Activated T-helper 9 cell treated with anti-CD3 and anti-CD28 coated beads, Interleukin-2, amount 50 U/mL, for 16 hours (primary cell): ENCODE measurements at places on chromosomes 12 and 14.
A peak's percentile ranks its signal among the peaks of the same experiment; 100 is the strongest.

GRCh38 chr12:130700492-130701401 is 15.4 kb downstream of the RIMBP2 start:
- DNase-seq, result no peak

GRCh38 chr14:74647678-74648461 is 35.8 kb upstream of the LTBP2 start:
- DNase-seq, result no peak

- DNase-seq, result no peak
These were observed 5.4 kb upstream of the NT5DC3 start for GRCh38 chr12:103846415-103846814.

DNA sequence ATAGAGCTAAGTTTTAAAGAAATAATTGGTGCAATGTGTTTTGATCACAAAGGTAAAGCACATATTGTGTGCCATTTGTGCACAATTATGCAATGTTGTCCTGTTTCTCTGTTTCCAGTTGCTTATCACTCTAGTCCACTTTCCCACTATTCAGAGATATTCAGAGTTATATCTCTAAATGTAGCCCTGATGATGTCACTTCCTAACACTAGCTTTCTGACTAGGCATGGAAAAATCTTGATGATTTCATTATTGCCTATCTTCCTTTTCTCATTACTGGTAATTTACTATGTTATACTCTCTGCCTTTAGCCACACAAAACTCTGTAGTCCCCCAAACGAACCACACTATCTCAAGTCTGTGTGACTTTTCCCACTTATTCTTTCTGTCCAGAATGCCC is 221.2 kb downstream of the TRHDE start:
- DNase-seq, result no peak

DNA sequence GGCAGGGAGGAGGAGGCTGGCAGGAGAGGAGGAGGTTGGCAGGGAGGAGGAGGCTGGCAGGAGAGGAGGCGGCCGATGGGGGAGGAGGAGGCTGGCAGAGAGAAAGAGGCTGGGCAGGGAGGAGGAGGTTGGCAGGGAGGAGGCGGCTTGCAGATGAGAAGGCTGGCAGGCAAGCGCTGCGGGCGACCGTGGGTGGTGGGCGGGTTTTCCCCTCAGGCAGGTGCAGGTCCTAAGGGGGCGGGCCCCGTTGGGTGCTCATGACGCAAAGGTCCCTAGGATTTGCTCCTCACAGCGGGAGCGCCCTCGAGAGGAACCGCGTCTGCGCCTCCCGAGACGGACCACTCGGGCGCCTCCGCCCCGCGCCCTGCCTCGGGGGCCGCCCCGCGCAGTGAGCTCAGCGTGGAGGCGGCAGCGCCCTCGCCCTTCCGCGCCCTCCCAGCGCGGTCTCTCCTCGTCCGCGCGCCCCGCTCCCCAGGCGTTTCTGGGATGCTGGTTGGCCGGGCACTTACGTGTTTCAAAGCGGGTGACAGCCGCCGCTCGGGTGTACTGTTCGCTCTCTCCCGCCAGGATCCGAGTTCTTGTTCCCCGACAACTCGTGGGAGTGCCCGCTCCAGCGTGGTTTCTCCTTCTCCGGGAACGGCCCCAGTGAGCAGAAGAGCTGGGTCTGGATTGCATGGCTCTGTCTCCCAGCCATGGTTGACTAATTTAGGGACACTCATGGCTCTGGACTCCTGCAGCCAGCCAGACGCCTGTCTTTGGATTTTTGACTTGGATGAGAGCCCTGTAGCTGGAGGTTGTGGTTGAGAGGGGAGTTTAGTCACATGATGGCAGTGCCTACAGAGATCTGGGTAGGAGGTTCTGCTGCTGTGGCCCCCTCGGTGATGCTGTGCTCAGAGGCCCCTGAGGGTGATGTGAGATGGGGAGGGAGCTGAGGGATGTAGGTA is 64.1 kb upstream of the PPP4R3A start:
- DNase-seq, result peak; percentile 75

GRCh38 chr14:24254630-24255392 is 8.2 kb downstream of the TGM1 start:
- no peak for DNase-seq

GRCh38 chr12:110721570-110721969 is 21.1 kb downstream of the PPP1CC start:
- DNase-seq, result no peak

DNA sequence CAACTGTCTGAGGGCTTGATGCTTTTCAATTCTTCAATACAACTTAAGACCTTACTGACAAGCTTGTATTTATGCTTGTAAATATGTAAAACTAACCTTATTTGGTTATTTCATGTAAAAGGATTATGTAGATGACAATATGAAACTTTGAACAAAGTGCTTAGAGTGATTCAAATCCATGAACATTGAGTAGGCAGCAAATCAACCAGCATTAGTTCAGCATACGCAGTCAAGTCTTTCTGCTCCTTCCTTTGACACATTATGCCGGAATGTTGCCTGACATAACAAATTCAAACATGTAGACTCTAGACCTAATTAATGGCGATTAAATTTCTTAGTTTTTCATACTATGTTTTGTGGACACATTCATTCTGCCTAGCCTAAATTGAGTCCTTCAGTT is 105.2 kb downstream of the FGD4 start:
- no peak for DNase-seq

- DNase-seq, result no peak
These were observed 59.4 kb downstream of the TUNAR start for GRCh38 chr14:95936041-95936440.

GRCh38 chr12:20740972-20741371 is 45.8 kb downstream of the SLCO1C1 start:
- DNase-seq, result no peak

DNA sequence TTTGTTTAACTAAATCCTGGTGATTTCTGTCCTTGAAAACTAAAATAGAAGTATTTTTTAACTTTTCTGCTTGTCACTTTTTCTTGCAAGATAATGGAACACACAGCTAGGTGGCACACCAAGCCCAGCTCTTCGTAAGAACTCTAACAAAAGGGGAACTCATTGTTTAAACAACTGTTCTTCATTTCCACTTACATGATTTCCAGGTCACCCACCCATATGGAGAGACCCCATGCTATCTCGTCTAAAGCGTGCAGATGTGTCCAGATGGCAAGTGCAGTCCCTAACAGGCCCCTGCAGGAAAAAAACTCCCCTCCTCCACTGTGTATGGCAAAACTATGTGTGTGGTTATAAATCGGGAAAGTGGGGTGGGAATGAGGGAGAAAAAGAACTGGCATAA is 43.3 kb upstream of the NT5DC3 start:
- no peak for DNase-seq

DNA sequence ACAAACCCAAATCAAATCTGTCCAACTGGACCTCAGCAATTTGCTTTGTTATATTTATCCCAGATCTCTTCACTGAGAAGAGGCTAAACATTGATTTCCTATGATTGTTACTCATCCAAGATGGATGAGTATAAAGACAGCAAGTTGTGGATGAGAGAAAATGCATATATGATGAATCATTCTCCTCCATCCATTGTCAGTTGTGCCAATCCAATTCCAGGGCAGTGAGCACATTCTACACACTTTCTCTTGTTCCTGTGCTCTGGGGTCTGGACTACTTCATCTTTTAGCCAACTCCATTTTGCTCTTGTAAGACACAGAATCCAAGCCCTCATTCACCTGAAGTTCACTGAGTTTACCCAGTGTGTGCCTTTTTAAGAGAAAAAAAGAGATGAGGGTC is 105.7 kb downstream of the GCH1 start:
- DNase-seq, result no peak

DNA sequence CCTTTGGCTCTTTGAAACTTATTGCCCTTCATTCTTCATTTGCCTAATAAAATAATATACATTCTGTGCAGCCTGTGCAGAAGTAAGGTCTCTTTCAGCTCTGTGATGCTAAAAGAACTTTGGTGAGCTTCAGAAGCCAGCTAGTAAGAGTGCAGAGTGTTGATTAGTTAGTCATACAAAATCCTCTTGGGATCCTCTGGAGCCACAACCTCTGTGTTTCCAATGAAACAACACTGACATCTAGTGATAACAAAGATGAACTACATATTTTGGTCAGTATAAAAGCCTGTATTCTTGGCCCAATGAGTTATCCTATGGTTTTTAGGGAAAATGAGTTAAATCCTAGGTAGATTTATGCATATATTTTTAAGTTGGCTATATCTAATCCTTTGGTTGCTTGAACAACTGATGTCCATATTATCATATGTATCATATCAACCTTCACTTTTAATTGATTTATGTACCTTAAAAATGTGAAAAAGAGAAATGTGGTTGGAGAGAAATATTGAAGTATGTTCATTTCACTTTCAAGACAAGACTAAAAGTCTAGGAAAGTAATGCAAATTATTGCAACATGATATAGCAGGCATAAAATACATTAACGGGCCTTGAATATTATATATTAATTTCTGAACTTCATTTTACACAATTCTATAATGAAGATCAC is 158.4 kb downstream of the KLHL28 start:
- no peak for DNase-seq

GRCh38 chr12:106564678-106565329 is 18.0 kb upstream of the RFX4 start:
- DNase-seq, result no peak

DNA sequence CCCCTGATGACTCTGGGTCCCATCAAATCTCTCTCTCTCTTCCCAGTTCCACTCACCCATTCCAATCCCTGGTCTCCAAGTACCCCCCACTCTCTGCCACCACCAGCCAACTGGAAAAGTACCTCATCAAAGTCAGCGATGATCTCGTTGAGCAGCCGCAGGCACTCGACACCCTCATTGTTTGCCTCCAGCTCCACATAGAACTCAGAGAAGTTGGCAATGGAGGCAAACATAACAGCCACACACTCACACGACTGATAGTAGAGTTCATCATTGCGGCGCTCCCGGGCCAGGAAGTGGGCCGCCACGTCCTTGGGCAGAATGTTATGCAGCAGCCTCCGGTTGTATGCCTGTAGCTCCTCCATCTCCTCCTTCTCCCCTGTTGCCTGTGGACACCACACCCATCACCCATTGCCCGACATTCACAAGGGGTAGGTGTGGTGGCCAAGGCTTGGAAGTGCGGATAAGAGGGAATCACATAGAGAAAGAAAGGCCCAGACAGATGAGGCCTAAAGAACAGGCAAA is 17.2 kb downstream of the ADCY6 start:
- DNase-seq, result no peak

GRCh38 chr12:46296822-46297221 is 28.0 kb upstream of the SLC38A1 start:
- no peak for DNase-seq

DNA sequence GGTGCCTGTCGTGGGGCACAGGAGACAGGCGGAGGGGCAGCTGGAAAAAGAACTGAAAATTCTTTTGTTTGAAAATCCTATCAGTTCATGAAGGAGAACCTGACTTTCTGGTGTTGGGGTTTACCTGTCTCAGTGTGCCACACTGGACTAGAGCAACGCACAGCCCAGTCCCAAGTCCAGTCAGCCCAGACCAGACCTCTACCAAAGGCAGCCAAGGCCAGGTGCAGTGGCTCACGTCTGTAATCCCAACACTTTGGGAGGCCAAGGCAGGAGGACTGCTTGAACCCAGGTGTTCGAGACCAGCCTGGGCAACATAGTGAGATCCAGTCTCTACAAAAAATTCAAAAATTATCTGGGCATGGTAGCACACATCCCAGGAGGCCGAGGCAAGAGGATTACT is 4.6 kb downstream of the CCDC85C start:
- DNase-seq, result no peak

DNA sequence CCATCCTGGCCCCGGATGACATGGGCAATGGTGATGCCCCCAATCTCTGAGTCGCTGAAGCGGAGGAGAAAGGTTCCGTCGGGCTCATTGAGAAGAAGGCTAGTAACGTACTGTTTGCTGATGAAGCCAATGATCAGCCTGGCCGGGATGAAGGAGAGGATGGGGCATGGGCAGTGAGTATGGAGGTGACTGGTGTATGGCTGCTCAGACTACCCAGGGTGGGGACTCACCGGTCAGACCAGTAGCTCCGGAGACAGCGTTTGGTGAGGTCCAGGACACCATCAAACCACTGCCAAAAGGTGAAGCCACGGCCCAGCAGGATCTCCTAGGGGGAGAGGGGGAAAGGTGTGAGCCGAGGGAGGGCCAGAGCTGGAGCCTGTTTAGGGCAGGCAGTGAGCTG is 10.9 kb downstream of the NAB2 start:
- no peak for DNase-seq

- DNase-seq, result no peak
These were observed 98.5 kb upstream of the IFNG-AS1 start for GRCh38 chr12:67890726-67891258.

- DNase-seq, result no peak
These were observed 281.8 kb downstream of the KSR2 start for GRCh38 chr12:117686911-117687377.

- DNase-seq, result no peak
These were observed 51.3 kb downstream of the JAG2 start for GRCh38 chr14:105117257-105117646.

DNA sequence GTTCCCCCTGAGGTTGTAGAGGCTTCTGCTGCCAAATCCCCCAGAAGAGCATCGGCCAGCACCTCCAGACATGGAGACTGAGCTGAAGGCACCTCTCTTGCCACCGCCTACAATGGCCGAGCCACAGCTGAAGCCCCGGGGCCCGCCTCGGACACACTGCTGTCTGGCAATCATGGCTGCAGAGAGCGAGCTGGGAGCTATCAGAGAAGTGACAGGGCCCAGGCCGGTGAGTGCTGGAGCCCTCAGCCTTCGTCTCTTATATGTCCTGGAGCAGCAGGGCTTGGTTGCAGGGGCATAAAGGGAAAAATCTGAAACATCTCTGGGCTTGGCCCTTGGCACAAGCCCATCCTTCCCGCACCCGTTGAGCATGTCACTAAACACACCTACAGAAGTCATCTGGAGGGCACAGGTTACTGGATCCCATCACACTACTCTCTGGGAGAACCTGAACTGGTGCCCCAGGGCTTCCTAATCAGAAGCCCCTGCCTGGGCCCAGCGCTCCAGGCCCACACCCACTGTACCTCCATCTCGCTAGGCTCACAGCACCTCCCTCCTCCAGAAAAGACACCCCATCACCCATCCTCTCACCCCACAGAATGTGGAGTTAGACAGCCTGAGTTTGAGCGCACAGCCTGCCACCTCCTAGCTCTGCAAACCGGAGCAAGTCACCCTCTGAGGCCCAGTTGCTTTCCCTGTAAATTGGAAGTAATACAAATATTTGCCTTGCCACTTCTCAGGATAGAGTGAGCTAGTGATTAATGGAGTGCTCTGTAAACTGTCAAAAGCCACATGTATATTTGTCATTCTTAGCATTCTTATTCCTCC is at the start of gene KRT4:
TSS of gene KRT4 (minus strand) at position 232 of the 825 bp plus-strand sequence. CDS start at position 174, 58 bp downstream.
- no peak for DNase-seq

DNA sequence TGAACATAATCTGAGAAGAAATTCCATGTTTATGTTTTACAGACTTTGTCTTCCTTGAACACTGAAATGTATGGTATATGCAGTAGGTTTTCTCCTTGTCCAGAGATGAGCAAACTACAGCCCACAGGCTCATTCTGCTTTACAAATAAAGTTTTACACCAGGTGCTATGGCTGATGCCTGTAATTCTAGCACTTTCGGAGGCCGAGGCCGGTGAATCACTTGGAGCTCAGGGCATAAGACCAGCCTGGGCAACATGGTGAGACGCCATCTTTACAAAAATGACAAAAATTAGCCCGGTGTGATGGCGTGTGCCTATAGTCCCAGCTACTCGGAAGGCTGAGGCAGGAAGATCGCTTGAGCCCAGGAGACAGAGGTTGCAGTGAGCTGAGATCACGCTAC is 64.7 kb downstream of the LRP6 start:
- DNase-seq, result no peak
